ENCODE measurements at places on chromosomes 3 and 15. TPM values are rescaled to one million over a fixed set of nuclear protein-coding genes. Genes with fewer than 3 reads are reported as not detected.

DNA sequence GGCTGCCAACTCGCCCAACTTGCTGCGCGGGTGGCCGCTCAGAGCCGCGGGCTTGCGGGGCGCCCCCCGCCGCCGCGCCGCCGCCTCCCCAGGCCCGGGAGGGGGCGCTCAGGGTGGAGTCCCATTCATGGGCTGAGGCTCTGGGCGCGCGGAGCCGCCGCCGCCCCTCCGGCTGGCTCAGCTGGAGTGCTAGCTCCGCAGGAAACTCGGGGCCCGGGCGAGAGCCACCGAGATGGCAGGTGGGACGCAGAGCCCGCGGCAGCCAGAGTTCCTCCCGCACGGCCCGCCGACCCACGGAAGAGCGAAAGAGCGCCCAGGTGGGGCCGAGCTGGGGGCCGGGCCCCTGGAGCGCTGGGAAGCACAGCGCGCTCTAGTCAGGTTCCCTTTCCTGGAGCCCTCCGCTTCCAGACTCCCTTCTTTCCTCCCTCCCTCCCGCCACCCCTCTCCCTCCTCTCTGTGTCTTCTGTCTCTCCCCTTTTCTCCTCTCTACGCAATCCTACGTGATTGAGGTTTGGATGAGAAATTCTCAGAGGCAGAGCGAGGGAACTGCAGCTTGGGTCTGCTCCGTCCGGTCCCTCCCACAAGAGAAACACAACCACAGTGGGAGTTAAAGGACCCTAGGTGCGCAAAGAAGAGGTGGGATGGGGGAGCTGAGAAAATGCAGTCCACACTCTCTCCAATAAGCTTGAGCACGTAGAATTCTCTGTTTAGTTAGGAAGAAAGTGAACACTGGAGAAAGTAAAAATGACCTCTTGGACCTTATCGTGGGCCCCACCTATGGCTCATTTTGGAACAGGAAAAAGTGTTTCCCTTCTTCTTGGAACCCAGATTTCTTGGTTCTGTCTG lies 317.3 kb downstream of the FGF12 start:
- peaks cover 62% of the 10 kb centered on the region for H3K27me3 ChIP-seq
- H3K4me1 ChIP-seq = no peaks in the 10 kb centered on the region
- H3K36me3 ChIP-seq = peaks cover 3% of the 10 kb centered on the region

The GJD2 gene
- total RNA-seq = not detected

DNA sequence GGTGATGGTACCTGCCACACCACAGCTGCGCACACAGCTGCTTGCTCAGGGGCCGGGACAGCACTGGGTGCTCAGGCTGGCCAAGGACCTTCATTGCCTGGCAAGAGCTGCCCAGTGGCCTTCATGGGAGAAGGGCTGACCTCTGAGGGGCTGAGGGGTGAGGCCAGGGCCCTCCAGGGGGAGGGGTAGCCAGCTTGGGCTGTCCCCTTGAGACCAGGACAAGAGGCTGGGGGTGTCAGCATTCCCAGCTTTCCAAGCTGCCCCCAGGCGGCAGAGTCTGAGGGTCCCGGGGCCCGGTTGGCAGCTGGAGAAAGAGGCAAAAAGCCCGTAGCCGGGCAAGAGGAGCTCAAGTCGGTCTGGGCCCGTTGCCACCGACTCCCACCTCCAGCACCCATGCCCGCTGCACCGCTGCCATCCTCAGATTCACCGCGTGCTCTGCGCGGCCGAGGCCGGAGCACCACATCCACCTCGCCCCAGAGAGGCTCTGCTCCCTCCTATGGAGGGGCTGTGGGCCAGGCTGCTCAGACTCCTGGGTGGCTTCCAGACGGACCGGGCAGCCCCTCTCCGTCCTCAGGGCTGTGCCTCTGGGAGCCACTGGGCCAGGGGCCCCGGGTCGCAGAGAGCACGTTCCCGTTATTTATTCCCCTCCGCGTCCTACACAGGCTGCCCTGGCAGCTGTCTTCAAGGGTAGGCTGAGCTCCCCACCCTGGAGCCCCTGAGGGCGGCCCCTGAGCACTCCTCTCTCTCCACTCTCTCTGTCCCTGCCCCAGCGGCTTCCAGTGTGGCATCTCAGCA lies 51.5 kb downstream of the PLXNA1 start:
- DNase-seq = no peak
- no peaks in the 10 kb centered on the region for H3K27me3 ChIP-seq
- no peak overlapping the region for H3K4me3 ChIP-seq
- H3K36me3 ChIP-seq = no peaks in the 10 kb centered on the region

The EPHB1 gene
- total RNA-seq = 1.3 TPM

GRCh38 chr3:21168471-21168870 lies 582.5 kb downstream of the ZNF385D start:
- no peak for DNase-seq
- no peaks in the 10 kb centered on the region for H3K4me1 ChIP-seq
- no peak overlapping the region for H3K27ac ChIP-seq
- no peaks in the 10 kb centered on the region for H3K36me3 ChIP-seq
- H3K27me3 ChIP-seq = no peaks in the 10 kb centered on the region

The SQOR gene
- total RNA-seq = 108 TPM

The ARGFX gene
- not detected for total RNA-seq

GRCh38 chr15:42050484-42051255 lies 29.8 kb upstream of the PLA2G4E start:
- H3K4me3 ChIP-seq = no peak overlapping the region
- H3K36me3 ChIP-seq = no peaks in the 10 kb centered on the region
- H3K4me1 ChIP-seq = no peaks in the 10 kb centered on the region
- H3K27me3 ChIP-seq = peaks cover 8% of the 10 kb centered on the region
- DNase-seq = no peak

DNA sequence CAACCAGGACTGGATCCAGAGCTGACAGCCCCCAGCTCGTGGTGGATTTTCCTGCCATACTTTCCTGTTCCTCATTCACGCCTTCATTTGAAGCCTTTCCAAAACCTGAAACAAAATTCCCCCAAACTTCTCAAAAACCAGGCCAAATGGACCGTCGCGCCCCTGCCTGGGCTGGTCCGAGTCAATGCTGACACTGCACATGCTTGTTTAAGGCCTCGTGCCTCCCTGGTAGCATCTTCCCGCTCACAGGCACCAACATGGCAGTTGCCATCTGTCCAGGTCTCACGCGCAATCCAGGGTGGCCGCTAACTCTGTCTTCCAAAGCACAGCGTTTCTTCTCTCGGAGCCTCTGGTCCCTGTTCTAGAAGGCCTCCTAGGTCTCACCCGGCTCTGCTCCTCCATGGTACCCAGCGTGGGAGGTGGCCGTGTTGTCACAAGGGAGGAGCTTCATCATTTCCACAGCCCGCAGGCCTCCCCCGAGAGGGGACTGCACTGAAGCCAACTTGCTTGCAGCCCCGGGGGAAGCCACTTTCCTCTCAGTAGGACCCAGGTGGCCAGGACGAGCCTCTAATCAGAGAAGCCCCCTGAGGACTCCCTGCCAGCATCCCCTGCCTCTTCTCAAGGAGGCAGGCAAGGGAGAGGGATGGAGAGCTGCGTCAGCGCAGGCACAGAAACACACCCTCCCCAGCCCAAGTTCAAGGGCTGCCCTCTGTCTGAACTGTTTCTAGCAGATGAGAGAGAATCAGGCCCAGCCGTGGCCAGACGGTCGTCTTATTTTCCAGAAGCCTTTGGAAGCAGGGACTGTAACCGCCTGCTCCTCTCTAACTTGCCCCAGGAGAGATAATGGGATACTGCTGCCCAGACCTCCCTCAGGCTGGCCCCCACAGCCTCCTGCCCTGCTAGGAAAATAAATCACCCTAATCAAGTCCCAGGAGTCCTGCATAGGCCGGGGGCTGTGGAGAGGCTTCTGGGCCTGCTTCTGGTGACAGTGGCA lies 152.8 kb upstream of the TLE3 start:
- no peak overlapping the region for H3K4me3 ChIP-seq
- H3K36me3 ChIP-seq = no peaks in the 10 kb centered on the region
- H3K27ac ChIP-seq = no peak overlapping the region
- H3K4me1 ChIP-seq = peaks cover 28% of the 10 kb centered on the region
- DNase-seq = no peak

The GABRG3 gene
- not detected for total RNA-seq

GRCh38 chr3:195160257-195160898 lies 110.6 kb downstream of the XXYLT1 start:
- H3K4me1 ChIP-seq = peaks cover 35% of the 10 kb centered on the region
- no peaks in the 10 kb centered on the region for H3K27me3 ChIP-seq
- H3K4me3 ChIP-seq = no peak overlapping the region
- DNase-seq = no peak

The SMCO1 gene
- total RNA-seq = not detected

DNA sequence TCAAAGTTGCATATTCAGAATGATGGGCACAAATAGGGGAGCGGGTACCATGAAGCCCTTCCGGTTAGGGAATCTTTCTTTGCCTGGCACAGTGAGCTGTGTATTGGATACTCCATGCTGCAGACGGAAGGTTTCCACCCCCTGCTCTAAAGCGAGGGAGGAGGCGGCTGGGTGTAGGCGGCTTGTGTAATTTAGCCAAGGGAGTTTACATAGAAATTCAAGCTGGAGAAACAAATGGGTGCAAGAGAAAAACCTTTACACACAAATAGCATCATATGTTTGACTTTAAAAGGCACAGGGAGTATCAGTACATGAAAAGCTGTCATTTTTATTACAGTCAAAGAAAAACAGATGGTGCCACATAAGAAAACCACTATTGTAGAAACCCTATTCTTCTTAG lies 59.3 kb upstream of the ADCY5 start:
- no peak overlapping the region for H3K27ac ChIP-seq
- H3K27me3 ChIP-seq = no peaks in the 10 kb centered on the region
- H3K36me3 ChIP-seq = peaks cover 2% of the 10 kb centered on the region

- no peak overlapping the region for H3K27ac ChIP-seq
- no peak for DNase-seq
- no peaks in the 10 kb centered on the region for H3K4me1 ChIP-seq
- no peak overlapping the region for H3K4me3 ChIP-seq
- peaks cover 5% of the 10 kb centered on the region for H3K36me3 ChIP-seq
These were observed 94.0 kb downstream of the ETFA start for GRCh38 chr15:76217029-76217881.

GRCh38 chr3:138450704-138451424 lies 16.4 kb downstream of the ESYT3 start:
- no peak overlapping the region for H3K27ac ChIP-seq
- no peaks in the 10 kb centered on the region for H3K27me3 ChIP-seq
- no peak overlapping the region for H3K4me3 ChIP-seq
- no peaks in the 10 kb centered on the region for H3K4me1 ChIP-seq
- DNase-seq = no peak
- no peaks in the 10 kb centered on the region for H3K36me3 ChIP-seq

DNA sequence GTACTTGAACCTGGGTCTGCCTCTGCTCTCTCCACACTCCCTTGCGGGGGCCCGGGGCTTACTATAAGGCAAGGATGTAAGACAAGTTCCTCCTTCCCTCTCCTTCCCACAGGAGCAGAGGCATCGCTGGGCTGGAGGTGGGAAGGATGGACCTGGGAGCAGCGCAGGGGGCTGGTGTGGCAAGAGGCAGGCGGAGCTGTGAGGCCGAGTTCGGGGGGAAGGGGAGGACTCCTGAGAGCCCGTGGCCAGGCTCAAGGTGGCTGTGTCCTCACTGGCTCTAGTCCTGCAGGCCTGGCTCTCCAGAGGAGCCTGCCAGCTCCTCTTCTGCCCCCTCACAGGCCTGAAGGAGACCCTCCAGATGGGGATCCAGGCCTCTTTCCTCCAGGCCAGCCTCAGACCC lies 1.0 kb upstream of the NR2E3 start:
- H3K4me1 ChIP-seq = no peaks in the 10 kb centered on the region
- H3K36me3 ChIP-seq = no peaks in the 10 kb centered on the region
- H3K4me3 ChIP-seq = no peak overlapping the region
- no peak for DNase-seq
- no peaks in the 10 kb centered on the region for H3K27me3 ChIP-seq

DNA sequence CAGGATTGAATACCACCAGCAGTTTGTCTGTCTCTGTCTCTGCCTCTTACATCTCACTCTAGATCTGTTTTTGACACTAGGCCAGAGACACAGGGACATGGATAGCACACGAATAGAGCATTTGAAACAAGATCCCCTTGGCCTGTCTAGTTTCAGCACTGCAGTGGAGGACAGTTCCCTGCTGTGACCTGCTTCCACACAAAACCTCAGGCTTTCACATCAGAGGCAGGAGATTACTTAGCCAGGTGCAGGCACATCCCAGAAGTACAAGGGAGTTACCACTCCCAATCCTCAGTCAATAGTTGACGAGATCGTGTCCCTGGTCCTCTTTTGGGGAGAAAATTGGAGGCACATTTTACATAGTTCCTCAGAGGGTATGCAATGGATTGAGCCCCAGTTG lies 34.0 kb upstream of the CCK start:
- H3K36me3 ChIP-seq = peaks cover 3% of the 10 kb centered on the region
- H3K27ac ChIP-seq = no peak overlapping the region
- DNase-seq = peak; percentile 26
- H3K4me3 ChIP-seq = no peak overlapping the region

The IL17RD gene
- 0.09 TPM for total RNA-seq

DNA sequence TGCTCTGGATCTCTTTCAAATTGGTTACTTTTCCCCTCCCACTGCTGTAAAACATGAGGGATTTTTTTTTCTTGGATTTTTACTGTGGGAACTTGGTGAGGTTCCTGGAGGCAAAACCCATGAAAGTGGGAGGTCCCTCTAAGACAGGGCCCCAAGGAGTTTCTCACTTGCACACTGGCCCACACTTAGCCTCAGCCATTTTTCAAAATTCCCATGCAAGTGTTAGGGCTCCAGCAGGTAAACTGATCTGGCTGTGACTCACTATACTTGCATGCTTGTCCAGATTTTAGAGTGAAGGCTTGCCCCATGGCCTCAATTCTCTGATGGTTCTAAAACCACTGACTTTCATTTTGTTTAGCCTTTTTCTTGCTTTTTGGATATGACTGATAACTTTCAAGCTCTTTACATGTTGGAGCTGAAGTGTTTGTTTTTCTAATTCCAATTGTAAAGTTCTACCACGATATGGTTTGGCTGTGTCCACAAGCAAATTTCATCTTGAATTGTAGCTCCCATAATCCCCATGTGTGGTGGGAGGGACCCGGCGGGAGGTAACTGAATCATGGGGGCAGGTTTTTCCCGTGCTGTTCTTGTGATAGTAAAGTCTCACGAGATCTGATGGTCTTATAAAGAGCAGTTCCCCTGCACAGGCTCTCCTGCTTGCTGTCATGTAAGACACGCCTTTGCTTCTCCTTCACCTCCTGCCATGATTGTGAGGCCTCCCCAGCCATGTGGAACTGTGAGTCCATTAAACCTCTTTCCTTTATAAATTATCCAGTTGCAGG lies 37.7 kb downstream of the MCCC1 start:
- no peaks in the 10 kb centered on the region for H3K27me3 ChIP-seq
- no peaks in the 10 kb centered on the region for H3K36me3 ChIP-seq
- H3K4me3 ChIP-seq = no peak overlapping the region
- H3K4me1 ChIP-seq = peaks cover 8% of the 10 kb centered on the region
- DNase-seq = no peak

The LIPH gene
- 0.19 TPM for total RNA-seq

DNA sequence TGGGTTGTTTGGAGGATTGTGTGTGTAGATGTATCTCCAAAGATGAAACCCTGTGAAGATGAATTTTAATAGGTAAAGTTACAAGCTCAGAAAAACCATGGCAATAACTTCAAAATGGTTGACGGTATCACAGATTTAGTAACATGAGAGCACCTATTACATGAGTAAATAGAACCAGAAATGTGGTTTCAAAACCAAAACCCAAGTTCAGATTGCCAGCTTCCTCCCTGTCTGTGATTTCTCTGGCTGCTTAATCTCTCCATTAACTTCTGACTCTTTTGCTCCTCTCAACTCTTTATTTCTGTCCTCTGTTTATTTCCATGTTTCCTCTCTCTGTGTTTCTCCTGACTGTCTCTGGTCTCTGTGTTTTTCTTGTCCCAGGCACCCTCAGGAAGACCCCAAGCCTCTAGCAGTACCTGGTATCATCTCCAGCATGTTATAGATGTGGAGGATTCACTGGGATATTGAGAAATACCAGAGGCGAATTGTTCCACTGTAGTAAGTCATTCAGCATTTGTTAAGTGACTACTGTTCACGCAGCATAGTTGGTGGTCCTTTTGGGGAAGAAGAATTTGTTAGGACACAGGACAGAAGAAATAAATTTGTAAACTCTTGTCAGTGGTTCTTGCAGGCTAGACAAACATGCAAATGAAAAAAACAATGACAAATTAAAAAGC lies 138.8 kb downstream of the BBX start:
- no peak for DNase-seq
- H3K4me3 ChIP-seq = no peak overlapping the region
- H3K27me3 ChIP-seq = no peaks in the 10 kb centered on the region
